Karpas-422 (cell line): ENCODE measurements at places on chromosomes 6 and 20. TPM values are rescaled to one million over a fixed set of nuclear protein-coding genes. Genes with fewer than 3 reads are reported as not detected.

DNA sequence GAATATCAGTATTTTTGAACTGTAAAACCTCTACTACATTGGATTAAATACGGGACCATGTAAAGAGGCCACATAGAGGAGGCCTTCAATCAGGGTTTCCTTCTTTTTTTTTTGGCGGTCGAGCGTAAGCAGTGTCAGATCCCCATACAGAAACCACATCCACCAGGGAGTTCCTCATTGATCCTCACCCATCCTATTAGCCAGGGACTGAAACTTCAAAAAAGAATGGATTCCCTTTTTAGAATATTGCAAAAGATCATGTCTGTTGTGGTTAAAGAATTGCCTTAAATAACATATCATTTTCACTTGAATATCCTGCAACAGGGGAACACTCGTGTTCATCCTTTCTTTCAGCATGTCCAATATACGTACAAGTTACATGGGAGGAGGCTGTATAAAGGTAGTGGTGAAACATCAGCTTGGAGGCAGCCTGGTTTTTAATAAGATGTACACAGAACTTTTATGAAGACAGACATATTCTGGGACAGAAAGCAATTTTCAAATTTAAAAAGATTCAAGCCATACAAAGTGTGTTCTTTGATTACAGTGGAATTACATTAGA lies 96.1 kb downstream of the PPP1R14C start:
- DNase-seq = no peak

DNA sequence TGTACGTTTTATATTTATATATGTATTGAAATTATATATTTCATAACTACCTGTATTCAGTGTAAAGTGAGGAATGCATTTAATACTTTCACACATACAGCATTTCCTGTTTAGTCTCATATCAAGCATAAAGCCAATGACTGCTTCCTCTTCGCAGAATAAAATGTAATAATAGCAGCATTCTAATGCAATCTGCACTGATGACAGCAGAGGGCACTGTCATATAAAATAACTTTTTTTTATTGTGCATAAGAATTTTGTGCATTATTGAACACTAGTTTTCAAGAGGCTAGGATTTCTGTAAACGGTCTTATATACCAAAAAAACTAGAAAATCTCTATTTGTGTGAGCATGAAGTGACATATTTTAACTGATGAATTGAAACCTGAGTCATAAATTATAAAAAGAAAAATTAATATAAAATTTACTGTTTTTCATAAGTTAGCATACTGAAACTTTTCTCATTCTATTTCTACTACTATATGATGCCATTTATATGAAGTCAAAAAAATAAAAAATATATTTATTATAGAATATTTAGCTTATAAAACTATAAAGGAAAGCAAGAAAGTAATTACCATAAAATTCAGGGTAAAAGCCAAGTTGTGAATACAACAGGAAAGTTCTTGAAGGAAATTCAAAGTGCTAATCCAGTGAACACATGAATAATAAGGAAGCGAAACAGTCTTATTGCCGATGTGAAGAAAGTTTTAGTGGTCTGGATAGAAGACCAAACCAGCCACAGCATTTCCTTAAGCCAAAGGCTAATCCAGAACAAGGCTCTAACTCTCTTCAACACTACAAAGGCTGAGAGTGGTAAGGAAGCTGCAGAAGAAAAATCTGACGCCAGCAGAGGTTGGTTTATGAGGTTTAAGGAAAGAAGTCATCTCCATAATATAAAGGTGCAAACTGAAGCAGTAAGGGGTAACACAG lies 36.3 kb downstream of the RNF146 start:
- peak; percentile 92 for DNase-seq

DNA sequence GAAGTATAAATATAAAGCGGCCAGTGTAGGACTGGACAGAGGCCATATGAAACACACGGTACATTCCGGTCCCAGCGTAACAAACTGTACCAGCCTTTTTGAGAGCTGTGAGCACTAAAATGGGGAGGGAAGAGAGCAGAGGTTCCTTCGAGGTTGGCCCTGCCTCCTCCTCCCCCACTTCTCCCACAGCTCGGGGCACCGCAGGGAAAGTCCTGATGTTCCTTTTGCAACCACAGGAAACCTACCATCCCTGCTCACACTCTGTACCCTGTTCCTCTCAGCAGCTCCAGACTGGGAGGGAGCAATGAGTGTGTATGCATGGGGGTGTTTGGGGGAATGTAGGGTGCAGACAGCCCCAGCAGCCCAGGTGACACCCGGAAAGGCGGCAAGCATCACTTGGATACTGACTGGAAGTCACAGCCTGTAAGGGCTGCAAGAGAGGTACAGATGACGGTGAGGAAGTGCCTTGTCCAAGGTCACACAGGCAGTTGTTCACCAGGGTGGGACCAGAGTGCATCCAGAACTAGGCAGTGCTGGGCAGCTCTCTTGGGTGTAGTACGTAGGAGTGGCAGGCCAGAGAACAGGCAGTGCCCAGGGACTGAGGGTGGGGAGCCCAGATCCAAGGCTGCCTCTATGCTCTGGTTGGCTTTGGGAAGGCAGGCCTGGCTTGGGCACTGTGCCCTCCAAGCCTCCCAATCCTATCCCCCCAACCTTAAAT lies 11.0 kb upstream of the ARMC12 start:
- no peak for DNase-seq

DNA sequence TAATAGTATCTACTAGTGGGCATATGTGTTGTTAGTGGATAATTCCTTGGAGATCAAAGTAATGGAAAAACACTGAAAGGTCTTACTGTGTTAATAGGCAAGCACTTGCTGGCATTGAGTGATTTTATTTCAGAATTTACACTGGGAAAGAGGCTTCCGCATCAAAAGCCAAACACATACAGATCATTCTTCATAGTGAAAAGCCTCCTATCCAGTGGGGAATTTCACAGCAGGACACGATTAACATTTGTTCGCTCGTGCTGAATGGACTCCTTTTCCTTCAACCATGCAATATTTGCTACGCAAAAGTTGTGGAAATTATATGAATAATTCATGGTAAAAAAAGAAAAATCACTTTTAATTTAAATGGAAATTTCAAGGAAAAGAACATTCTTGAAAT lies 26.4 kb downstream of the GABRR1 start:
- no peak for DNase-seq

GRCh38 chr6:55574556-55574955 lies 4.4 kb downstream of the HMGCLL1 start:
- DNase-seq = no peak

DNA sequence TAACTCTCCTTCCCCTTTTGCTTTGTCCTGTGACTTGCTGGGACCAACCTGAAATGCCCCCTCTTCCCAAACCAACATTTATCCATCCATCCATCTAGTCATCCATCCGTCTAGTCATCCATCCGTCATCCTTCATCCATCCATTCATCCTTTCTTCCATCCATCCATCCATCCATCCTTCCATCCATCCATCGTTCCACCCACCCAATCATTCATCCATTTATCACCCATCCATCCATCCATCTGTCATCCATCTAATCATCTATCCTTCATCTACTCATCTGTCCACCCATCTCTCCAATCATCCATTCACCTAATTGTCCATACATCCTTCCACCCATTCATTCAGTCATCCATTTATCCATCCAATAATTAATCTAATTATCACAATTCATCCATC lies 92.7 kb downstream of the EDN3 start:
- no peak for DNase-seq

DNA sequence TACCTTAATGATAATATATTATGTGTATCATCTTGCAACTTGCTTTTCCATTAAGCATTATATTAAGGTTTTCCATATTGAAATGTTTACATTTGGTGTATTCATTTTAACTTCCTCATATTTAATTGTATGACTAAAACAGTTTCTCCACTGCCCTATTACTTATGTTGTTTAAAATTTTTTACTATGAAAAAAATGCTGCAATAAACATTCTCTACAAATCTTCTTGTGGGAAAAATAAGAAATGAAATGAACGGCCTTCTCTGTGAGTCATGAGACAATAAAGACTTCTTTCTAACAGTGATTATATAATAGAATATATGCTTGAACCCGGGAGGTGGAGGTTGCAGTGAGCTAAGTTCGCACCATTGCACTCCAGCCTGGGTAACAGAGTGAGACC lies 25.5 kb downstream of the FASTKD5 start:
- DNase-seq = no peak

GRCh38 chr6:87391334-87391733 lies 16.4 kb upstream of the CFAP206 start:
- DNase-seq = peak; percentile 80

GRCh38 chr6:107459283-107460082 lies at the start of gene PDSS2:
TSS of gene PDSS2 (minus strand) at chr6:107459564. CDS start at chr6:107459285, 279 bp downstream.
- peak; percentile 99 for DNase-seq

- no peak for DNase-seq
Measured at GRCh38 chr6:75204217-75204958, 1.5 kb downstream of the COL12A1 start.

DNA sequence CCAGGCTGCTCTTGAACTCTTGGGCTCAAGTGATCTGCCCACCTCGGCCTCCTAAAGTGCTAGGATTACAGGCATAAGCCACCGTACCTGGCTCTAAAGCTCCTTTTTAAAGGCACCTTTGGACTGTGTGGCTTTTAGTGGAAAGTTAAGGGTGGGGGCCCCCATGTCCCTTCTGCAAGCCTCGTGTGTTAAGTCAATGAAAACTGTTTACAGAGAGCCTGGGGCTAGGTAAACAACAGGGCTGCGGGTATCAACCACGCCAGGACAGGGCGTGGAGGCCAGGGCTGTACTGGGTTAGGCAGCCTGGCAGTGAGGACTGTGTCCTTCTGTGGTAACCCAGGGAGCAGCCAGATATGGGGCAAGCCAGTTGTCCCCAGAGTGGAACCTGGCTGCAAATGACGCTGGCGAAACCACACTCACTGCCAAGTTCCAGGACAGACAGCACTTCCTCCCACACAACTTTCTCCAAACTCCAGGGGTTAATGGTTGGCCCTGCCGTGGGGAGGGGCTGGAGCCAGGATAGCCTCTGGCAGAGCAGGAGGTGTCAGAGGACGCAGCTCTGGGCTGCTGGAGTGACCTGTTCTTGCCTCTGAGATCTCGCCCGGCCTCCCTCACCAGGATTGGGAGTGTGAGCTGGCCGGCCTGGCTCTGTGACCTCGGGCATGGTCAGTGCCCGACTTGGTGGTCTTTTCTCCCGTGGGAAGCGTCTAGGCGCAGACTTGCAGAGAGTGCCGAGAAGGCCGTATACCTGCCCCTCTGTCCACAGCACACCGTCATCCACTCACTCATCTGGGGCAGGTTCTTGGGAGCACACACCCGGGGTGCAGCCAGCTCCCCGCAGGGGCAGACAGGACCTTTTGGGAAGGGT lies 3.2 kb downstream of the SLC17A9 start:
- no peak for DNase-seq

- DNase-seq = peak; percentile 67
Measured at GRCh38 chr6:96621983-96622382, 59.1 kb downstream of the FHL5 start.

DNA sequence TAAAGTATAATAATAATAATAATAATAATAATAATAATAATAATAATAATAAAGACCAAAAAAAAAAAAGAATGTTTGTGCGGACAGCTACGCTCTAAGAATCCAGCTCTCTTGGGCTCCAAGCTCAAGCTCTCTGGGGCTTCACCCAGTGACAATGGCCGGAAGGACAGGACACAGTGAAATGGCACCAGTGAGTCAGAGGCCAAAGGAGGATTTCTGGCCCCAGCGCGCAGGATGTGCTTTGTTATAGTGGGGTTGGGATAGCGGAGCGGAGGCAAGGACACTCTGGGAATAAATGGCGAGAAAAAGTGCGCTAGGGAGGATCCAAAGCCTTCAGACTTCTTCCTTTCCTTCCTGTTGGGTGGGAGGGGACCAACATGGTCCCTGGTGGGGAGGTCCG lies 38.2 kb downstream of the HLA-A start:
- no peak for DNase-seq

GRCh38 chr6:25456249-25457040 lies 177.3 kb downstream of the CARMIL1 start:
- no peak for DNase-seq

DNA sequence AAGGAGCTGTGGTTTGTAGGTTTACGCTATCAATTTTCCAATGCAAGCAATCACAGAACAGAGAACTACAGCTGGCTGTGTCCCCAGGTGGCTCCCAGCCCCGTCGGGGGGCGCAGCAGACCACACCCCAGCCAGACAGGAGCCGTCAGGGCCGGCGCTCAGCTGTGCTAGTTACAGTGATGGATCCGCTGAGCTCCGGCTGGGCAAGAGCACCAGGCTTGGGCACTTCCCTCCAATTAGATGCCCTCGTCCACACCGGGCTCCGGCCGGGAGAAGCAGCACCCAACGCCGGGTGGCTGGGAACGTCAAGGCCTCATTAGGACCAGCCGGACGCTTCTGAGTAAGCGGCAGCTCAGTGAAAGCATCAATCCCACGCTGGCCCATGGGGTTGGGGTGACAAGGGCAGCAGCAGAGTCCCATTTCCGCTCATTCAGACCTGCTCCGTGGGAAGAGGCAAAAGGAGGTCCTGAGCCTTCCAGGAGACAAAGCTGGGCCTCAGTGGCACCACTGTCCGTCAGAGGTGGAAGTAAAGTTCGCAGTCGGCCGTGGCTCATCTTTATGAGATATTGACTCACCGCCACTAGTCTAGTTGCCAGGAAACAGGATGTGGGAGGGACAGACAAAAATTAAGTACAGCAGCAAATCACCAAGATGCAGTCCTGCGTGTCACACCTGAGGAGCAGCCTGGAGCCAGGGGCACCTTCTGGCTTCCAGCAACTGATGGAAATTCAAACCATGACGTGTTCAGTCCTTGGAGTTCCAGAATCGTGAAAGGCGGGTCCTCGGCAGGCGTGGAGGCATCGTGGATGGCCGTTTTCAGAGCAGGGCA lies 164.1 kb downstream of the TAF4 start:
- DNase-seq = peak; percentile 53

DNA sequence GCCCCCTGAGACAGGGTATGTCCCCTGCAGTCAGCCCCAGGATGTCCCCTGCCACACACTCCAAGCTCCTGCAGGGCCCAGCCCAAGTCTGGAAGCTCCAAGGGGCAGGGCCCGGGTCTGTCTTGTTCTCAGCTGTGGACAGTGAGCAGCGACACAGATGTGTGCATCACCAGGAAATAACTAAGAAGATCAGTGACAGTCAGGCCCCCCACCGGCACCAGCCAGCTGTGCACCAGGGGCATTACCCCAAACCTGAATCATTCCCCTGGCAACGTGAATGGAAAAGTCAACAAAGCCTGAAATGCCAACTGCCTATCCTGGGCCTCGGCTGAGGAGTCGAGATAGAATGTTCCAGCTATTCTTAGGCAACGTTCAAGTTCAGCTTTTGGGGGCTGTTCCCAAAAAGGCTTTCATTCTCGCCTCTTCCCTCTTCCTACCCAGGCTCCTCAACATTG lies 105.0 kb downstream of the PREX1 start:
- DNase-seq = no peak

GRCh38 chr20:43066125-43066524 lies 123.6 kb downstream of the PTPRT start:
- DNase-seq = peak; percentile 93

The KCNQ5 gene
- 29.1 and 50.5 TPM in 2 replicates for total RNA-seq

The ADGRB3 gene
- total RNA-seq = not detected in 2 replicates

The CYP24A1 gene
- total RNA-seq = not detected in 2 replicates

The TFAP2D gene
- not detected in 2 replicates for total RNA-seq

The CFB gene
- 0.22 TPM in 1 of 2 replicates, not detected in the other for total RNA-seq

The CRISP2 gene
- not detected in 2 replicates for total RNA-seq

The DEFB132 gene
- 0.22 TPM in 1 of 2 replicates, not detected in the other for total RNA-seq

The SLC22A3 gene
- total RNA-seq = not detected in 2 replicates

The LCA5 gene
- not detected in 2 replicates for total RNA-seq
